ENCODE measurements at places on chromosomes 16 and 17.

GRCh38 chr17:79836510-79836971, 2.7 kb downstream of the CBX4 start:
- DNase-seq, result no peak
- no peak overlapping the region for H3K4me3 ChIP-seq
- peaks cover 7% of the 10 kb centered on the region for H3K36me3 ChIP-seq
- H3K4me1 ChIP-seq, result peaks cover 6% of the 10 kb centered on the region
- peaks cover 12% of the 10 kb centered on the region for H3K27me3 ChIP-seq
- H3K27ac ChIP-seq, result no peak overlapping the region

DNA sequence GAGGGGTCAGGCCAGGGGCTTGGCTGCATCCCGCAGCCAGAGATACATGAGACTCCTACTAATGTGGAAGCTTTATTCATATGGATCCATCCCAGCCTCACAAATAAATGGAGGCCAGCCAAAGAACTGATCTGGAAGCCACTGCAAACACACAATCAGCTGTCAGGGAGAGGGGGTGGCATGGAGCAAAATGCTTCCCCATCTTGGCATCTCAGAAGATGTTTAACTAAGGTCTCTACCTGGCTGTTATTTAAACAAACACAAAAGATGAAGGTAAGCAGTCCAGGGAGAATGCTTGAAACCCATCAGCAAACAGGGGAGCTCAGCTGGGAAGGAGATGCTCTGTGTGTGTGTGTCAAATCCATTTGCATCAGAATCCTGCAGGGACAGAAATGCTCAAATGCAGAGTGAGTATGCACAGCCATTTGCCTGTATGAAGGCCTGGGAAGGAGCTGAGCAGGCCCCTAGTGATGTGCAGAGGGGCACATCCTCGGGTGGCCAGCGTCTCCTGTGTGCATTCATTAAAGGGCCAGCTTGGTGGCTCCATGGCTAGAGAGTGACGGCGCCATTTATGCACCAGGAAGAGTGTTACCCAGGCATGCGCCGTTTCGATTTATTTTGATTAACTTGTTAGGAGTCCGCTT, 34.2 kb upstream of the IRX3 start:
- no peaks in the 10 kb centered on the region for H3K27me3 ChIP-seq
- H3K27ac ChIP-seq, result no peak overlapping the region
- no peak for DNase-seq

DNA sequence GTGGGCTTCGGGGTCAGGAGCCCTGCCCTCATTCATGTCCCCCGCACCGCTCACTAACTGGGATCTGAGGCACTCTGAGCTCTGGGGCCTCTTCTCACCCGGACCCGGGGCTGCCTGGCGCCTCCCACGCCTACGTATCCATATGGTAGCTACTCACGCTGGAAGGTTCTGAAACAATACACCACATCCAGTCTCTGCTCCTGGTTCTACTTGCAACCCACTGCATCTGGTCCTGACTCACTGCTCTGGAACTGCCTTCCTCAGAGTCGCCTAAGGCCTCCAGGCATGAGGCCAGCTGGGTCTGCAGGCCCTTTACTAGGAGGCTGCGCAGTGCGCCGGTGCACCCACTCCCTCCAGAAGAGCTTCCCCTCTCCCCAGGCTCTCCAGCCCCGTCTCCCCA, 18.1 kb downstream of the USP36 start:
- H3K4me1 ChIP-seq, result peaks cover 20% of the 10 kb centered on the region
- H3K27ac ChIP-seq, result peak overlapping the region; percentile 83
- H3K27me3 ChIP-seq, result no peaks in the 10 kb centered on the region
- peak; percentile 99 for DNase-seq
- no peak overlapping the region for H3K4me3 ChIP-seq

DNA sequence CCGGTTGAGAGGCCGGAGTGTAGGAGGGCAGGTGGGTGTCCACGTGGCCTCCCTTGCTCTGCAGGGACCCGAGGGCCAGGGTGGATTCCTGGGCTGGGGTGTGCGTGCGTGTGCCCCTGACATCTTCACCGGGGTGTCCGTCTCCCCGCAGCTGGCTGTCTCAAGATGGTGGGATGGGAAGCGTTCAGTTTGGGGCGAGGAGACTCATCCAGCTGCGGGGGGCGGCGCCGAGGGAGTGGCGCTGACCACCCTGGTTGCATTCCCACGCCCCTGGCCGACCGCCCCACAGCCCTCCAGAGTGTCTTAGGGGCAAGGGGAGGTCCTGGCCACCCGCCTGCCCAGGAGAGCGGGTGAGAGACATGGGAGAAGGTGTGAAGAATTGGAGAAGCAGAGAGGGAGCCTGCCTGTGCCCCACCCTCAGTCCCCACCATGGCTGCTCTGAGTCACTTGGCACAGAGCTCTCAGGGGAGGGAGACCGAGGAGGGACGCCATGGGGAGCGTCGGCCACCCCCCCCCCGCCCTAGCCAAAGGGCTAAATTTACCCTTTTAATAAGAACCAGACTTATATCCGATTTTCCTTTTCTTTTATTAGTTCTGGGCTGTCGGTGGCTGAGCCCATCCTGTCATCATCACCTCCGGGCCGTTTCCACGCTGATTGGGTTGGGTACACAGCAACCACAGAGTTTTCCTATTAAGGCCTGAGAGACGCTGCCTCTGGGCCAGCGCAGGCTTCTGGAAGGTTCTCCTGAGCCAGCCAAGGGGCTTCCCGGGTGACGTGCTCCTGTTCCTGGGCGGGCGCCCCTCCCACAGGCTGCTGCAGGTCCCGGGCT, 22.0 kb downstream of the BAHCC1 start:
- H3K4me3 ChIP-seq, result no peak overlapping the region
- H3K4me1 ChIP-seq, result peaks cover 38% of the 10 kb centered on the region
- H3K27ac ChIP-seq, result peak overlapping the region; percentile 86
- no peaks in the 10 kb centered on the region for H3K27me3 ChIP-seq
- no peaks in the 10 kb centered on the region for H3K36me3 ChIP-seq

DNA sequence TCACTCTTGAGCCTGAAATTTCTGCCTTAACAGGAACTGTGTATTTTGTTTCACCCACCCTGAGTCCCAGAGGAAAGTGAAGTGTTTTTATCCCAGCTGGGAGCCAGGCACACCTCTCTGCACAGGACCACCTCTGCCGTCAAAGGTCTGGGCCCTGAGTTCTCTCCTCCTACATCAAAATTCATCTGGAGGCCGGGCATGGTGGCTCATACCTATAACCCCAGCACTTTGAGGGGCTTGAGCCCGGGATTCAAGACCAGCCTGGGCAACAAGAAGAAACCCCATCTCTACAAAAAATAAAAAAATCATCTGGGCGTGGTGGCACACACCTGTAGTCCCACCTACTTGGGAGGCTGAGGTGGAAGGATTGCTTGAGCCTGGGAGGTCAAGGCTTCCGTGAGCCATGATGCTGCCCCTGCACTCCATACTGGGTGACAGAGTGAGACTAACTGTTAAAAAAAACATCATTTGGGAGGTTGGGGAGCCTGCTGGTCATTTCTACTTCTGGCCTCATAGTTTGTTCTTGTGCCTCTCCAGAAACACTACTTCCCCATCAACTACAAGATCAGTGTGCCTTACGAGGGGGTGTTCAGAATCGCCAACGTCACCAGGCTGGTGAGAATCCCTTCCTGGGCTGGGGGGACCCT, 9.8 kb downstream of the IL34 start:
- DNase-seq, result no peak
- H3K27ac ChIP-seq, result no peak overlapping the region
- no peak overlapping the region for H3K4me3 ChIP-seq
- H3K27me3 ChIP-seq, result no peaks in the 10 kb centered on the region

- DNase-seq, result no peak
- no peaks in the 10 kb centered on the region for H3K4me1 ChIP-seq
- no peaks in the 10 kb centered on the region for H3K36me3 ChIP-seq
Observed at GRCh38 chr16:49016461-49016860, 265.2 kb downstream of the CBLN1 start.

DNA sequence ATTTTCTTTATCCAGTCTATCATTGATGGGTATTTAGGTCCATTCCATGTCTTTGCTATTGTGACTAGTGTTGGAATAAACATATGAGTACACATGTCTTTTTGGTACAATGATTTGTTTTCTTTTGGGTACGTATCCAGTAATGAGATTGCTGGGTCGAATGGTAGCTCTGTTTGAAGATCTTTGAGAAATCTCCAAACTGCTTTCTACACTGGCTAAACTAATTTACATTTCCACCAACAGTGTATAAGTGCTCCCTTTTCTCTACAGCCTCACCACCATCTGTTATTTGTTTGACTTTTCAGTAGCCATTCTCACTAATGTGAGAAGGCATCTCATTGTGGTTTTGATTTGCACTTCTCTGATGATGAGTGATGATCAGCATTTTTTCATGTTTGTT, 103.7 kb downstream of the GOSR1 start:
- H3K4me1 ChIP-seq, result no peaks in the 10 kb centered on the region
- no peak overlapping the region for H3K4me3 ChIP-seq
- no peaks in the 10 kb centered on the region for H3K36me3 ChIP-seq
- H3K27ac ChIP-seq, result no peak overlapping the region

- no peaks in the 10 kb centered on the region for H3K36me3 ChIP-seq
- no peaks in the 10 kb centered on the region for H3K4me1 ChIP-seq
- no peak for DNase-seq
- no peak overlapping the region for H3K4me3 ChIP-seq
- H3K27ac ChIP-seq, result no peak overlapping the region
Observed at GRCh38 chr16:73037331-73037745, 10.6 kb downstream of the ZFHX3 start.

DNA sequence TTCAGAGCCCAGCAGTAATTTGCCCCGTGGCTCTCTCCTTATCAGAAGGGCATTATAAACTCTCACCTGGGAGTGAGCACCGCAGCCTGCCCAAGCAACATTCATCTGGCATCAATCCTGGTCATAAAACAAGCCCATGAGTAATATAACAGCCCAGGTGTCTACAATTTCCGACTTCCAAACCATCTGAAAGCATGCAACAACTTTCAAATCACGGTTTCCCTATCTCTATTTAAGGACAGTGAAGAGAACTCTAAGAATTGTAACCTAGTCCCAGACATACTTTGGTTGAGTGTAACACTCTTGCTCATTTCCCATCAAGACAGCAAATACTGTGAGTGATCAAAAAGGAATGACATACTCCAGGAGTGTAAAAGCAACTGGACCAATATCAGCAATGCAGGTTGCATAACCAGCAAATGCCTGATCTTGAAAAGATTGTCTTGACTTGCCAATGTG, 487.4 kb upstream of the SOX9 start:
- H3K4me1 ChIP-seq, result peaks cover 48% of the 10 kb centered on the region
- no peaks in the 10 kb centered on the region for H3K36me3 ChIP-seq
- peak overlapping the region; percentile 43 for H3K4me3 ChIP-seq

- no peak overlapping the region for H3K4me3 ChIP-seq
- no peak for DNase-seq
- peaks cover 30% of the 10 kb centered on the region for H3K4me1 ChIP-seq
- no peaks in the 10 kb centered on the region for H3K27me3 ChIP-seq
- H3K27ac ChIP-seq, result no peak overlapping the region
Observed at GRCh38 chr16:56780646-56781045, 50.7 kb downstream of the NUP93 start.

DNA sequence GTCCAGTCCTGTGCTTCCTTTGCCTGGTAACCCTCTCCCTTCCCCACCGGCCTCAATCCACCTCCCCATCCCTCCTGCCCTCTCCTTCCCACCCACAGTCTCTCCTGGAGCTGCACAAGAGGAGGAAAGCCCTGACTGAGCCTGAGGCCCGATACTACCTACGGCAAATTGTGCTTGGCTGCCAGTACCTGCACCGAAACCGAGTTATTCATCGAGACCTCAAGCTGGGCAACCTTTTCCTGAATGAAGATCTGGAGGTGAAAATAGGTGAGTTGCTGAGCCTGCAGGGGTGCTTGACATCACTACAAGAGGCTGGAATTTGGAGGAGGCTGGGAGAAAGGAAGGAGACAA, 1.3 kb downstream of the PLK1 start:
- H3K4me1 ChIP-seq, result peaks cover 25% of the 10 kb centered on the region
- peaks cover 5% of the 10 kb centered on the region for H3K36me3 ChIP-seq
- no peak for DNase-seq
- H3K27ac ChIP-seq, result no peak overlapping the region
- H3K4me3 ChIP-seq, result peak overlapping the region; percentile 78
- no peaks in the 10 kb centered on the region for H3K27me3 ChIP-seq

DNA sequence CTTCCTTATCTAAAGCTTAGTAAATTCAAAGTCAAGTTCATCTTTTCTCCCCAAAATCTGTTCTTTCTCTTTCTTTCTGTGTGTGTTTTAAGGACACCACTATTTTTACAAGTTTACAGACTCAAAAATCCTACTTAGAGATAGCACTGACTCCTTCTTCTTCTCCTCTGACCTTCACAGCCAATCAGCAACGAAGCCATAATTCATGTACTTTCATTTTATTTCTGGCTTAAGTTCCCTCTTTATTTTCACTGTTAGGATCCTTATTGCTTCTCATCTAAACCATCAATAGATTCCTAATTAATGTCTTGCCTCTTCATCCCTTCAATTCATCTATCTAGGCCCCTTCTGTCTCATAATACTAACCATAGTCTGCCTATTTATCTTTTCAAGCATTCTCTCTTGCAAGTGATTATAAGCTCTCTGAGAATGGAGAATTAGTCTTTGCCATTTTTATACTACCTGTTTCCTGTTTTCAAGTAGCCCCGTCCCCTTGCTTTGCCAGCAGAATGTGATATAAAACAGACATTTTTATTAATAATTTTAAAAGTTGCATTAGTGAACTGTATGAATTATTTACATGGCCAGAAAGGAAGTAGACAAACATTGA, 27.0 kb downstream of the CDC27 start:
- H3K27ac ChIP-seq, result no peak overlapping the region
- H3K4me1 ChIP-seq, result no peaks in the 10 kb centered on the region
- peaks cover 63% of the 10 kb centered on the region for H3K36me3 ChIP-seq
- no peak overlapping the region for H3K4me3 ChIP-seq
- DNase-seq, result no peak

DNA sequence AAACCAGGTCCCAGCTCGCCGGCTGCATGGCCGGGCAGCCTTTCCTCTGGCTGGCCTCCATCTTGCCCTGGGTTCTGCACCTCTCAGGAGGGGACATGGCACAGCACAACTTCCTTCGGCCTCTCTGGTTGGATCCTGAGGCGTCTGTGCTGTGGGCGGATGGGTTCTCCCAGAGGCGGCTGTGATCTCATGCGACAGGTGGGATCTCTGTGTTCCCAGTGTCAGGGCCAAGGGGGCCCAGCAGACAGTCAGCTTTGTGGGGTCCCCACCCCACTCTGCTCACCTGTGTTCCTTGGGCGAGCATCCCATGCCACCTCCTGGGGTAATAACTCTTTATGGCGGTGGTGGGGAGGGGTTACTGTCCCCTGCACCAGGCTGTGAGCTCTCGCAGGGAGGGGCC, 35.8 kb downstream of the FA2H start:
- no peak for DNase-seq
- H3K4me3 ChIP-seq, result no peak overlapping the region
- no peak overlapping the region for H3K27ac ChIP-seq
- no peaks in the 10 kb centered on the region for H3K36me3 ChIP-seq

DNA sequence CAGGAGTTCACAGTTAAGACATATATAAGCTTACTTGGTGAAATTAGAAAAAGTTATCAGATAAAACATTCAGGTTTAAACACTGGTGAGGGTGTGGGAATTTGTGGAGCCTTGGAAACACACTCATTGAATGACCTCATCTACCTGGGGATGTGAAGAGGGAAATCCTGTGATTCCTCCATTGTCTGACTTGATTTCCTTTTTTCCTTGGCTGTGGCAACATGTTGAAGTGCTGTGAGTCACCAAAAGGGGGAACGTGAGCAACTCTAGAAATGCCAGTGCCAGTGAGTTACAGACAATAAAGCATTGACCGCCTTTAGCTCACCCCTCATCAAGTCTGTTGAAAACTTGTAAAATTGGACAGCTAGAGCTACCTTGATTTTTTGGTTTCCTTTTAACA, 1.8 kb downstream of the HMOX2 start:
- H3K36me3 ChIP-seq, result no peaks in the 10 kb centered on the region
- peak; percentile 78 for DNase-seq
